ENCODE measurements at places on chromosomes 16 and 17. TPM values are rescaled to one million over a fixed set of nuclear protein-coding genes. Genes with fewer than 3 reads are reported as not detected.

NOG gene
- total RNA-seq, result 67.2 TPM

CDC6 gene
- 1.3 TPM for total RNA-seq

PYY gene
- total RNA-seq, result not detected

NLRC5 gene
- 685 TPM for total RNA-seq

CCDC200 gene
- not detected for total RNA-seq

PLA2G10 gene
- not detected for total RNA-seq

KCNG4 gene
- total RNA-seq, result not detected

ABCC11 gene
- not detected for total RNA-seq

NOS2 gene
- total RNA-seq, result 0.10 TPM

PROCA1 gene
- total RNA-seq, result 7.6 TPM

ENPP7 gene
- total RNA-seq, result not detected

HCRT gene
- total RNA-seq, result not detected

DNA sequence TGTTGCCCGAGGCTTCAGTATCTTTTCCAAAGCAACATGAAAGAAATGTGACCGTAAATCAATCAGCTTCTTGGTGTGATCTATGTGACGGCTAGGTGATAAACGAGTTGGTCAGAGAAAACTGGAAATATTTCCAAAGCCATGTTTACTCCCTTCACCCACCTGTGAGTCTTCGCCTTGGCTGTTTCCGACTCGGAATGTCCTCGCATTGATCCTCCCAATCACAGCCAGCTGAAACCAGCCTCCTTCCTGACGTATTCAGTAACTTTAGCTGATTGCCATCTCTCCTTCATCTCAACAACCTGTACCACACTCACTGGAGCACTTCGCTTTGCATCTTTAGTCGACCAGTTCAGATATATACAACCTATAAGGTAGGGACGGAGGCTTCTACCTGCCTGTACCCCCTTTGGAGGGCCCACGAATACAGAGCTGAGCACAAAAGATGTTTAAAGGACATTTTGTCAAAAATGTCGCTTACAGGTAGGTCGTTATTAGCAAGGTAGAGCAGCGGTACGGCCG lies 705 bp downstream of the KRABD2 start:
- no peak for DNase-seq

- no peak for DNase-seq
Observed at GRCh38 chr17:28777178-28777577, 33.4 kb downstream of the TRAF4 start.

GRCh38 chr17:34998205-34998604 lies 17.9 kb downstream of the LIG3 start:
- peak; percentile 71 for DNase-seq

GRCh38 chr17:77666881-77667395 lies 291.6 kb upstream of the TNRC6C start:
- DNase-seq, result peak; percentile 35

DNA sequence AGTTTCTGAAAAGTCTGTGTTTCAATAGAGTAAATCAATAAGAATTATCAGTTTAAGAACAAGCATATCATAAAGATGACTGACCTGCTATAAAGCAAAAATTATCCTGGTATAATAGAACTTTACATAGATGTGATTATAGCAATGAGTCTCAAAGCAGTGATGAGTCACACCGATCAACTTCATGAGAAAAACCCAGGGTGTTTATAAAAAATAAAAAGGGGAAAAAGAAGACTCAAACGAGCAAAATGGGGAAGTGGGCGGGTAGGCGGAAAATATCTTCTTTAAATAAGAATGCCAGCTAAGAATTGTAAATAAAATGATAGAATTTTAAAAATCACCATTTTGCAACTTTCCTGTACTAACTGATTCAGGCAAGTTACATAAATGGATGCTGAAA lies 46.8 kb downstream of the BRIP1 start:
- DNase-seq, result no peak

- DNase-seq, result no peak
Observed at GRCh38 chr17:80768936-80769335, 222.7 kb upstream of the CHMP6 start.

- no peak for DNase-seq
Observed at GRCh38 chr17:71081666-71082065, 912.3 kb downstream of the KCNJ2 start.

DNA sequence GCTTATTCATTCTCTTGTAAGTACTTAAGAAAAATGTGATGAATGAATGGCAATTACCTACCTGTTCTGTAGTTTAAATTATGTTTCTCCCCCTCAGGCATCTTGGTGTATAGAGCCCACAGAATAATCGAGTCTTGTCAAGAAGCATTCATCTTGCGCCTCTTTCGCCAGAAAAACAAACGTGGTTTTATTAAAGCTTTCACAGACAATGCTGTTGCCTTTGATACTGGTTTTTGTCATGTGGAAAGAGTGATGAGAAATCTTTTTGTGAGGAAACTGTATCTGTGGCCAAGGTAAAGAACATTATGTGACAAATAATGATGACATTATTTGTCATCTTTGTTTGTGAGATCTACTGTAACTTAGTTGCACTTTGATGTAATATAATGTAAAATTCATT lies 6.5 kb downstream of the ERCC4 start:
- DNase-seq, result no peak

- no peak for DNase-seq
Observed at GRCh38 chr16:50360033-50360778, 8.6 kb downstream of the BRD7 start.

DNA sequence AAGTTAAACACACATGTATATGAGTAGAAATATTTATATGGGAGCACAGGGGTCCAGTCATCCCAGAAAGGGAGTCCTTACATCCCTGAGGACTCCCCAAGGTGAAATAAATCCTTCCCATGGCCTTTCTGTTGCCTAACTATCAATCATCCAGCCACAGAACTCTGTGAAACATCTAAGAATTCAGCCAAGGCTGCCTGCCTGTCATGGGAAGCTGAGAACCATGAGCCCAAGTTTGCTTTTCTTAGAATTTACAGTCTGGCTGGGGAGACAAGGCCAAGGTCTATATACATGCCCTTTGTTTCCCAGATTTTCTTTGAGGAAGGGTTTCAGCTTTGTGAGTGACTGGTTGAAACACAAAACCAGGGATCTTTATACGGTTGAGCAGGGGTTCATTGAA lies 15.8 kb downstream of the MYL4 start:
- DNase-seq, result no peak

- peak; percentile 33 for DNase-seq
Observed at GRCh38 chr16:14300705-14301168, 229.6 kb downstream of the MRTFB start.

- DNase-seq, result no peak
Observed at GRCh38 chr17:68460715-68461114, 3.4 kb upstream of the WIPI1 start.

- no peak for DNase-seq
Observed at GRCh38 chr16:66605979-66606751, 1.7 kb downstream of the CMTM3 start.

GRCh38 chr17:59074494-59074893 lies 32.2 kb downstream of the TRIM37 start:
- no peak for DNase-seq

DNA sequence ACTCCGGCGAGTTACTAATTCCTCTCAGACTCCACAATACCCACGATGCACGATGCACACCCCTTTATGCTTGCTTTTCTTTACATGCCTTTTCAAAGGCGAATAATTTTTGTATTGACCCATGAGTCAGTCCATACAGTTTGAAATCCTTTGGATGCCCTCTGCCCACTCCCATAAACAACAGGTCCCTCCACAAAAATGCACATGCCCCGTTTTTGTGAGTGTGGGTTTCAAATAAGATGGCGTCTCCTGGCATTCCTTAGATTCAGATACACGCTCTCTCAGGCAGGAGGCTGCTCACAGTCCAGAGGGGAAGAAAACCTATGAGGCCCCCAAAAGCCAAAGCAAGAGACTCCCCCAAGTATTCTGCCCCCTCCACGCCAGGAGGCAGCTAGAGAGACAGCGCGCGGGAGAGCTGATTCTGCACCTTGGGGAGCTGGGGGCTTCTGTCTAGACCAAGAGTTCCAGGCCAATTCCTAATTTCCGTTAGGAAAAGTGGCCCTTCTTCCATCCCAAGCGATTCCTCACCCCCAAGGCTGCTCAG lies 19.6 kb upstream of the HOXB9 start:
- DNase-seq, result no peak

- no peak for DNase-seq
Observed at GRCh38 chr17:1755252-1755826, 6.5 kb upstream of the SERPINF1 start.

DNA sequence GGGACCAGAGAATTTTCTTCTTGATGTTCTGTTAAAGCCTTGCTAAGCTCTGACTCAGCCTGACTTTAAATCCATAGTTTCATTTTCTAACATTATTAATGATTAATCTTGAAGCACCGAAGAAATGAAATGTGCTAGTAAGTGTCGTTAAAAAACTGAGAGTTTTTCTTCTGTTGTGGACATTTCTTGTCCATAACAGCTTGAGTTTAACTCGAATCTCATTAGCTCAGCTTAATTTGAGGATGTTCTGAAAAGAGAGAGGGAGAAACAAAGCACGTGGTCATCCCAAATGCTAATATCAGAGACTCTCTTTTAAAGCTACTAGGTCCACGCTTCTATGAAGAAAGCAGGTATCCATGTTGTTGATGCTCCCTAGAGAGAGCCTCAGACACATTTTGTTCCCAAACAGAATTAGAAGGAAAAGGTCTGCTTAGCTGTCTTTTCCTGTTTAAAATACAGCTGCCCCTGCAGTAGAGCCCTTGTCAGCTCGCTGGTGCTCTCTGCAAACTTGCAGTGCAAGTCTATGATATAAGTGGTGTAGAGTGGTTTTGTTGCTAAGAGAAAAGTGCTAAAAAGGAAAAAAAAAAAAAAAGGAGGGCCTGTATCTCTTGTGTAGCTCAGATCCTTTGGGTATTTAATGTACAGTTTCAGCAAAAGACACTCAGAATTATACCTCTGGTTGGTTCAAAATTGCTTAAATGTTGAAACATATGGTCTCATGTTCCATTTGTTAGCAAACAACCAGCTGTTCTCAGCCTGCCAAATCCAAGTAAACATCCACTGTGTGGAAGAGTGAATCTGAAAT lies 191.1 kb upstream of the TBX2 start:
- no peak for DNase-seq

DNA sequence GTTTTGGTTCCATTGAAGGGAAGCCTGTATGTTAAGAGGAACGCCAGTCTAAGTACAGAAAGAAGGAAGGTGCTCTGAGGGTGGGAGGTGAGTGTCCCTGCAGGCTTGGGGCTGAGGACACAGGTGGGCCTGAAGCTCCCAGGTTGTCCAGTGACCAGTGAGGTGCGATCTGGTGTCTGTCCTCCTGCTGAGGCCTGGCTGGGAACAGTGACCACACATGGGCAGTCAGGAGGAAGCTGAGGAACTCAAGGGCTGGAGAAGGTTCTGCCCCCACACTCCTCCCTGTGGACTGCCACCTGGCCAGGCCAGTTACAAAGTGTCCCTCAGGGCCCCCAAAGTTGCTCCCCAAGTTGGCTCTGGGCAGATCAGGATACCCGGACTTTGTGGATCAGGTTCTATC lies 102.1 kb downstream of the N4BP1 start:
- DNase-seq, result no peak

DNA sequence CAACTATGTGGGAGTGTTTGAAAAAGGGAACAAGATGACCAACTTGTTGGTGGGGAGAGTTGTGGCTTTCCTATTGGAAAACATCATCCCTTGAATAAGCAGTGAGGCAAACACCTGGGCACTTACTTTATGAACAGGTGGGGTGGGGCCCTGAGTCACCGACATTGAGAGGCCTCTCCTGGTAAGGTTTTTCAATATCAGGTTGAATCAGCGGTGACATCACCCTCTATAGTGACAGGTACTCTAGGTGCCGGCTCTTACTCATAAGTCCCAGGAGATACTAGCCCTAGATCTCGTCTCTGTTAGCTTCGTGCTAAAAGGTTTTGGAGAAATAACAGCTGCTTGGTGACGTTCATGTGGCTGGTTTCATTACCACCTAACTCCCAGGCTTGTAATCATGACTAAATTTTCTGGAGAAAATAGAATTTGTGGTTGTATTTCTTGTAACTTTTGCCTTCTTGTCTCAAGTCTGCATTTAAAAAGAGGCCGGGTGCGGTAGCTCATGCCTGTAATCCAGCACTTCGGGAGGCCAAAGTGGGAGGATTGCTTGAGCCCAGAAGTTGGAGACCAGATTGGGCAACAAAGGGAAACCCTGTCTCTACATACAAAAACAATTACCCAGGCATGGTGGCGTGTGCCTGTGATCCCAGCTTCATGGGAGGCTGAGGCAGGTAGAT lies 19.3 kb downstream of the CDH1 start:
- no peak for DNase-seq

DNA sequence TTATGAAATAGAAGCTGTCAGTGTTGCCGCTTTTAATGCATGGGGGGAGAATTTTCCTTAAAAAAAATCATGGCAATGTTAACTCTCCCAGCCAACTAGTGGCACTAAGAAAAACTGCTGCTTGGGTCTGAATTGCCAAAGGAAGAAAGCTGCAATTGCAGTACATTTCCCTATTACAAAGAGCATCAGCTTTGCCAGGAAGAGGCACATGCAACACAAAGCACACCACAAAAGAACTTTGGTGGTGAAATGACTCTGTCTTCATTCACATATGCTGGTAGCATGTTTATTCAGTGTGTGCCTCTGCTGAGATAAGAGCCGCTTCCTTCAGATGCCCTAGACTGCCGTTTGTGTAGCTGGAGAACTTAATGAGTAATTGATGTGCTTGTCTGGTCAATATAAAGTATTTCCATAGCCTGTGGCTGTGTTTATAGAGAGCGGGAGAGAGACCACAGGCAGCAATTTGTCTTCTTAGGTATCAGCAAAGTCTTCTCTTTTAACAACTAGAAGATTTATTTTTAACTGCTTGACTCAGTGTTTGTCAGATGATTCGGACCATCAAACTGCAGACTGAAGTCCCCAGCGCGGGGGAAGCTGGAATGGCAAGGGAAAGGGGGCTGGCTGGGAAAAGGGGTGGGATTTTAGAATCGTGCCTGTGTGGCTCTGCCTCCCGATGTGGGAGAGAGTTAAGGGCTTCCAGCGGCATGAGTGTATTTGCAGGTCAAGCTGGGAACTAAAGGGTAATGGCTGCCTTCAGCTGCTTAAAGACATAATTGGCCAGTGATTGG lies 115.1 kb downstream of the MRTFB start:
- DNase-seq, result no peak

GRCh38 chr16:50309156-50309526 lies 42.8 kb downstream of the ADCY7 start:
- no peak for DNase-seq

- no peak for DNase-seq
Observed at GRCh38 chr16:19363740-19364139, 53.9 kb upstream of the TMC5 start.

DNA sequence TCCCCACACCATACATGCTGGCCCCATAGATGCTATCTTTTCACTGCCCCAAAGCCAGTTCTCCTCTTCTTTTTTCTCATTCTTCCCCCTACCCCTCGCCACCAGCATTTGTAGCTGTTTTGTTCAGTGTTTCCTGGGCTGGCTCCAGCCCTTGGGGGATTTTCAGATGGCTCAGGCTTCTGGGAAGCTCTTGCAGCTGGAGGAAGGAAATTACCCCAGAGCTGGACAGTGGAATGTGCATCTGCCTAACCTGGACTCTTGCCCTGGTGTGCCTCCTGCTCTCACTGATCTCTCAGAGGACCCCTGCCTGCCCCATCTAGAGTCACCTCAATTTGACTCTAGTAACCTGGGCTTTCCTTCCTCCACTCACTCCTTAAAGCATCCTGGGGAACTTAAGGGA lies 82.8 kb downstream of the MYH13 start:
- DNase-seq, result no peak

Measured in T-cell (primary cell).